Activated CD8-positive, alpha-beta T cell treated with anti-CD3 and anti-CD28 coated beads for 36 hours (primary cell): ENCODE measurements at places on chromosomes 12 and 14.

DNA sequence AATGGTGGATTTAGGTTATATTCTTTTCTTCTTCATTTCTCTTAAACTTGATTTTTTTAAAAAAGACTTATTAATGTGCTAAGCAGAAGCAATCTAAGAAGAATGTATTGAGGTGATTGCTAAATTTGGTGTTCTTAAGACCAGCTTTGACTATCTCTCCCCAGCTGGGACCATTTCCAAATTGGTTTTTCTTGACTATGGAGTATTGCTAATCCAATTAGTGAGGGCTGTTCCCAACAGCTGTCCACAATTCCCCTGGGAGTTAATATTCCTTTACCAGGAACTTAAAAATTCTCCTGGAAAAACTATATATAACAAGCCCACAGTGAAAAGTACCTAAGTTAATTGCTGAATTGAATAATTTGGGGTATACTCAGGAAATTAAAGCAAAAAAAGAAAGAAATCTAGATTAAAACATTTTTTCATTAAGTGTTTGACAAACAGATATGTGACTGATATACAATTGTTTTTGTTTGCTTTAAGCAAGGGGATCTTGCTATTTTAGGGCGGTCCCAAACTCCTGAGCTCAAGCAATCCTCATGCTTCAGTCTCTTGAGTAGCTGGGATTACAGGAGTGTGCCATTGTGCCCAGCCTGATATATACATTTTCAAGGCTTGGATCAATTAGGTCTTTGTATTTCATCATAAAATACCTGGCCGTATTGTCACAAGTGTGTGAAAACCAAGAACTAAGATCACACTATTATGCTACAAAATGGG is 105.0 kb downstream of the FAR2 start:
- no peak for DNase-seq

GRCh38 chr12:121461048-121461447 is 61.1 kb downstream of the RNF34 start:
- no peak for DNase-seq

GRCh38 chr14:27242874-27243273 is 645.0 kb upstream of the NOVA1 start:
- no peak for DNase-seq

DNA sequence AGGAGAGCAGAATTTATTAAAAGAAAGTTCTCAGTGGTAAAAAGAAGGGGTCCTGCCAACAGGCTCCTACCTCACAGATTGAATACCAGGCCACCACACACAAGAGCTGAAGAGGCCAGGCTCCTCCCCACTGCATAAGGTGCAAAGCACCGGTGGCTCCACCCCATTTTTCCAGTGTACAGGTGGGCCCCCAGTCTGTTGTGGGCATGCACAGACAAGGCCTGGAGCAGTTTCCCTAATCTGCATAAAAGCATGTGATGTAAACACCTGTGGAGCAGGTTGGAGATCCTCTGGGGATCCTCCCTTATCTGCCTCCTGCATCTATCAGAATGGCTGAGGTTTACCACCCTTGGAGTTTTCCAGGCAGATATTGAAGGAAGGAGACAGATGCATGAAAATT is 45.7 kb upstream of the PDZRN4 start:
- DNase-seq, result no peak

DNA sequence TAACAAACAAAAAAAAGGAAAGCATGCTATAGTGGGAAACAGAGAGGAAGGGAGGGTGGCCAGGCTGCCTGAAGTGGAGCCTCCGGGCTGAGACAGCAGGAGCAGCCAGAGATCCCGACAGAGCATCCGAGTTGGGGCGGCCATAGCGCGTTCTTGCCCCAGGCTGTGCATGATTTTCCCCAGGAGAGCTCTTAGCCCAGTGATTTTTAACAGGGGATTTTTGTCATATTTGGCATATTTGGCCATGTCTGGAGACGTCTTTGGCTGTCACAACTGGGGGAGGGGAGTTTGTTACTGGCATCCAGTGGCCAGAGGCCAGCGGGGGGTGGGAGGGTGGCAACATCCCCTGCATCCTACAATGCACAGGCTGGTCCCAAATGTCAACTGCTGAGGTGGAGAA is 23.6 kb downstream of the BDKRB1 start:
- no peak for DNase-seq

DNA sequence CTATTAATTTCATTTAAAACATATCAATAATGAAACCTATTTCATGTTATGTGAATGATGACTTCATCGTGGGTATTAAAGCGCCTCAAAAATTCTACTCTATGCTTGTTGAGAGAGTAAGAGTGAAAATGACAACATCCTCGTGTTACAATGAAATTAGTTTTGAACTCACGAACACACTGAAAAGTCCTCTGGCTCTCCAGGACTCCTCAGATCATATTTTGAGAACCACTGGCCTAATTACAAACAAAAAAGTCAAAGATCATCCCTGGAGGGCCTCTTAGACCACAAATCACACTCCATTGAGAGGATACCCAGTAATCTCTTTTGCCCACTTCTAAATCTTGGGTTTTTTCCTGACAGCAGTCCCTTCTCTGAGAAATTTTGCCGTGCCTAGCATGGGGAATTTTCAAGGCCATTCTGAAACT is 19.1 kb downstream of the DAAM1 start:
- DNase-seq, result no peak
